ENCODE measurements at places on chromosomes 4 and X. TPM values are rescaled to one million over a fixed set of nuclear protein-coding genes. Genes with fewer than 3 reads are reported as not detected.

DNA sequence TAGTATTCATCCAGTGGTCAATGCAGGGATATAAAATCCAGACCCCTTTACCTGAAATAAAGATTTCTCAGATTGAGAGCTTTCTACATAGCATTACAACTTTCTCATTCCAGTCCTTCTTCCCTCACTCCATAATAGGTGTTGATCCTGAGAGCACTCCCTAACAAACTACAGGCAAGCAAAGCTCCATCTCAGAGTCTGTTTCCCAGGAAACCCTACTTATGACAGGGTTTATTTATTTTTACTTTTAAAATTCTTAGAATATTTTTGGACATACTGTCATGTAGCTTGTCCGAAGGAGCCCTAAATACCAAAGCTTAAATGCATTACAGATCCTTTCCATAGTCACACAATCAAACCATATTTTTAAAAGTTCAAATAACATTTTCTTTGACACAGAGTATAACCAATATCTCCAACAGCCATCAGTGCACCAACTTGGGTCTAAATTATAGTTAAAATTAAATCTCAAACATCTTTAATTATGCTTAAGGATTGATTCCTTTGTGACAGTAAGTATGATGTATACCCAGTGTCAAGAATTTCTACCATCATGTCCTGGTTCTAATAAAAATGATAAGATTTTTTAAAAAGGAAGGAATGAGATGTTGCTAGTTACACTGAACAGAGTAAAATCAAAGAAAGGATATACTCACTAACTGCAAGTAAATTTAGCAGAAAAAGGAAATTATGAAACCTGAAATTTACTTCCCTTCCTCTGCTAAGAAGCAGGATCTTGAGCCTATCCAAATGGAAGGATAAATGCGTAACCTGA lies 580.4 kb upstream of the ADGRL3 start:
- no peak for DNase-seq

GRCh38 chrX:40539214-40540142 lies 41.3 kb upstream of the ATP6AP2 start:
- peak; percentile 88 for DNase-seq

DNA sequence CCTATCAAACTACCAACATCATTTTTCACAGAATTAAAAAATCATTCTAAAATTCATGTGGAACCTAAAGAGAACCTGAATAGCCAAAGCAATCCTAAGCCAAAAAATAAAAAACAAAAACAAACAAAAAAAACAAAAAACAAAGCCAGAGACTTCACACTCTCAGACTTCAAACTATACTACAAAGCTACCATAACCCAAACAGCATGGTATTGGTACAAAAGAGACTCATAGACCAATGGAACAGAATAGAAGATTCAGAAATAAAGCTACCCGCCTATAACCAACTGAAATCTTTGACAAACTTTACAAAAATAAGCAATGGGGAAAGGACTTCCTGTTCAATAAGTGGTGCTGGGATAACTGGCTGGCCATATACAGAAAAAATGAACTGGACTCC lies 152.3 kb upstream of the SMIM31 start:
- DNase-seq, result no peak

GRCh38 chr4:141180991-141181761 lies 39.5 kb upstream of the ZNF330 start:
- DNase-seq, result no peak

GRCh38 chr4:5890063-5890727 lies 2.7 kb downstream of the CRMP1 start:
- DNase-seq, result no peak

- no peak for DNase-seq
Measured at GRCh38 chr4:38684271-38684670, 20.3 kb downstream of the KLF3 start.

DNA sequence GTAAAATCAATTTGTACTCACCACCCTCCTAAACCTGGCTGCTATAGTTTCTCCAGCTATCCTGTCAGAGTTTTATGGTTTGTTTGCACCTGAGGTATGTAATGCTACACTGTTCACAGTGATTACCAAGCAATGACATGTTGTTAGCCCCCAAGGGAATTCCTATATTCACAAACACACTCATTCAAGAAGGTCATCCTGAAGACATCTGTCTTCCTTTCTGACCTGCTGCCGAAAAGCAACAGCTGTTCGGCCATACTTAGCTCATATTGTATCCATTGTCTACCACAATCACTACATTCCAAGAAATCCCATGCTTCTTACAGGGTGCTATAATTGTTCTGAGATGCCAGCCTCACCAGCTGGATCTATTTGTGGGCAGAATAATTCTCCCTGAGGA lies 160.1 kb upstream of the GYPA start:
- DNase-seq, result no peak

DNA sequence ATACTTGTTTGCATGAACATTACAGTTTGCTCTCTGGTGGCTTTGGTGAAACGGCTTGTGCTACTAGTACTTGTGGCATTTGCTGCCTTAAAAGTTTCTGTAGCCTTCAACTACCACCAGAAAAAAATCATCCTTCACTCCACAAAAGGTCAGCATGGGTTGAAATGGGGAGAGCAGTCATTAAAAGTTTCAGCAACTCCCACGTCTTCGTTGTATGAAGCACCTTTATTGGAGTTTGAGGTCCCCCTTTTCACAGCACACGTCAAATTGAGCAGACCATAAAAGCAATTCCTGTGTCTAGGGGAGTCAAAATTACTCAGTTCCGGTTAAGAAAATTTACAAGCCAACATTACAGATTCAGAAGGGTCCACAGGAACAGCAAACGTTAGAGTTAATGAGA lies 23.0 kb upstream of the CCNA2 start:
- DNase-seq, result no peak

DNA sequence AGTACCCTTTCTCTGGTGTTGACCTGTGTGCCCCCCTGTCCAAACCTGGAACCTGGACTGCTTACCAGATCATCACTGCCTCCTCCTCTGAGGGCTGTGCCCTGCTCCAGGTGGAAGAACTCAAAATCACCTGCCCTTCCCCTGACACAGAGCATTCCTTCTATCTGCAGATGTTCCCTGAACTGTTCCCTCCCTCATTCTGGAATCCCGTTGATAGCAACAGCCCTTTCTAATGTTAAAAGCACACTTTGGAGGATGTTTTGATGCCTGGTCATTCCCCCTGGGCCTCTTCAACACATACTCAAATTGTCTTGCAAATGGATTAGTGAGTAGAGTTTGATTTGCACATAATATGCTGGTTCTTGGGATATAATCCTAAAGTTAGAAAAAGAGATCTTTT lies 225.8 kb downstream of the FGF13 start:
- no peak for DNase-seq

- no peak for DNase-seq
Measured at GRCh38 chr4:170853422-170854021, 763.8 kb upstream of the AADAT start.

DNA sequence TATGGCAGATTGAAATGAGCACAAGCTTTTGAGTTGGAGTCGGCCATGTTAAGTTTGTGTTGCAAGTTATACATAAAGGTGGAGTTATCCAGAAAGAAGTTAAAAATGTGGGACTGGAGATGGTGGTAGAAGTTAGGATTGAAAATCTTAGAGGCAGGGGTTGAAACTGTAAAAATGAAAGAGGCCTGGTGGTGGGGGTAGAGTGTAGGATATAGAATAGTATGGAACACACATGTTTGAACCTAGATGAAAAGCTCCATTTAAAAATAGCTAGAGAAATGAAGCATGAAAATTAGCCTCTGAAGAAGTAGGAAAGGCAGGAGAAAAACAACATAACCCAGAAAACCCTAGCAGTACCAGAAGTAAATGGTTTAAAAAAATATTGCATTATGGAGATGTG lies 131.8 kb upstream of the ENPEP start:
- DNase-seq, result no peak

DNA sequence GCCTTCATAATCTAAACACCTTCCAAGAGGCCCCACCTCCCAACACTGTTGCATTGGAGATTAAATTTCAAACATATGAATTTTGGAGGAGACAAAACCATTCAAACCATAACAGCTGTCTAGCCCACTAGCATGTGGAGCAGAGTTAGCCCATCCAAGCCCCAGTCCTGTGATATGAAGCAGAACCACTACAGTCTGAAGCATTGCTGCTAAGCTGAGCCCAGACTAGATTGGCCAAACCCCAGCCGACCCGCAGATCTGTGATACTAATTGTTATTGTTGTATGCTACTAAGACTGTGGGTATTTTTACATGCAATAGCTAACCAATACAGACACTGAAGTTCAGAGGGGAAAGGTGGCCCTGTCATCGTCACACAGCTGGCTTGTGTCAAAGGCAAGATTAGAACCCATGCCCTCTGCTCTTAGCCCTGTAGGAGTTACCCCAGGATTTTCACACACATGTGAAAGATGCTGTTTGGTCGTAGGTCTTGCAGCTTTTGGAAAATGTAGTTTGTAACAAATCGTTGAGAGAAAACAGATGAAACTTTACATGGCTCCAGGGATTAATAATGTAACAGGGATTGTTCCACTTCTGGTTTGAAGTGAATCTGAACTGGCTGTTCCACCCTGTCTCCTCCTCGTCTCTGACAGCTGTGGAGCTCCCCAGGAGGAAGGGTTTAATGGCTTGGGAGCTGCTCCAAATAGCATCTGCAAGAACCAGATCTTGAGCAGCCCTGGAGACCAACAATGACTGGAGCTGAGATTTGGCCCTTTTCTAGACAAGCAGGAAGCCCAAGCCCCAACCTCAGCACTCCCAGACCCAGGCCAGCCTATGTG lies 517.5 kb downstream of the MID1IP1 start:
- no peak for DNase-seq

DNA sequence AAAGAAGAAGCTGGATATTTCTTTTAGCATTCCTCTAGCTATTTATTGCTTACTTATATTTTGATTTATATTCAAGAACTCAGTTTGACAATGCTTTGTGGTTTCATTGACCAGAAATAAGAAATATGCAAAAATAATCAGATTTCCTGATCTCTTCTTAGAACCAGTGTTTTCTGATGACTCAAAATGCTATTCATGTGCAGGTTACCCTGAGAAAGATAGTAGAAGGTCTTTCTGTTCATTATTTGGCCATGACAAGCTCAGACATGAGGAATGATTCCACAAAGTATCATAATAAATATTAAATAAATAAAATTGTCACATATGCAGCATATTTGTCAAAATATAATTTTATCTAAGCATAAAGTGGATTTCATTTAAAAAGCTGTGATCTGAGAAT lies 24.1 kb downstream of the ADH7 start:
- no peak for DNase-seq

GRCh38 chrX:100829730-100830129 lies 9.5 kb downstream of the CSTF2 start:
- DNase-seq, result no peak

- DNase-seq, result no peak
Measured at GRCh38 chrX:21645886-21646285, 12.2 kb downstream of the KLHL34 start.

DNA sequence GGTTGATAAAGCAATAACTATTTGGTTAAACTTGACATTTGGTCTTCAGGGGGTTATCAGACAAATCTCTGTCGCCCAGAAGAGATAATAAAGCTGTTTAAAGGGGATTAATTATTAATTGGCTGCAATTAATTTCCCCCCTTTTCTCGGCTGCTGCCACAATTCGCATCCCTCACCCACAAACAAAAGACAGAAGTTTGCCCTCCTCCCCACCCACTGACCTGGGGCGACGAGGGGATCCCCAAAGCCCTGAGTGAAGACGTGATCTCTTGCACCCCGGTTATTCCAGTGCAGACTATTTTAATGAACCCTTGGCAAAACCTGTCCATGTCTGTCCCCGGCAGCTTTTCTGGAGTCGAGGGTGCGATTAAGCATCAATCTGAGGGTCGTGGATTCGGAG lies 55.7 kb upstream of the TMEM33 start:
- DNase-seq, result no peak

GRCh38 chrX:118675966-118676349 lies 51.4 kb upstream of the IL13RA1 start:
- DNase-seq, result no peak

- DNase-seq, result no peak
Measured at GRCh38 chr4:88957570-88957969, 99.4 kb downstream of the FAM13A start.

- DNase-seq, result no peak
Measured at GRCh38 chr4:106038908-106039307, 143.6 kb downstream of the NPNT start.

DNA sequence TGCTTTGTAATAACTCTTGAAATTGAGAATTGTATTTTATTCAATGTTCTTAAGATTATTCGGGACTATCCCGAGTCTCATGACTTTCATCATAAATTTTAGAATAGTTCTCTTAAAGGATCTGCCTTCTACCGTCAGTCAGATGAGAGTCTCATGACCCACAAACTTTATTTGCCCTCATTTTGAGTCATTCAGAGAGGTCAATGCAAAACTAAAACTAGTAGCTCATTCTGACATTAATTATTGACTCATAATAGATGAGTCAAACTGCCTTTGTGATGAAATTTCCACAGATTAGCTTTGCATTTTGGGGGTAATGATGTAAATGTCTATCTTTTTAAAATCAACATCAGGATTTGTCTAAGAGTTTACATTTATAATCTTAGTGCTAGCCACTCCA lies 1527.3 kb downstream of the TECRL start:
- no peak for DNase-seq

- DNase-seq, result no peak
Measured at GRCh38 chrX:101347859-101348451, 587 bp downstream of the TIMM8A start.

DNA sequence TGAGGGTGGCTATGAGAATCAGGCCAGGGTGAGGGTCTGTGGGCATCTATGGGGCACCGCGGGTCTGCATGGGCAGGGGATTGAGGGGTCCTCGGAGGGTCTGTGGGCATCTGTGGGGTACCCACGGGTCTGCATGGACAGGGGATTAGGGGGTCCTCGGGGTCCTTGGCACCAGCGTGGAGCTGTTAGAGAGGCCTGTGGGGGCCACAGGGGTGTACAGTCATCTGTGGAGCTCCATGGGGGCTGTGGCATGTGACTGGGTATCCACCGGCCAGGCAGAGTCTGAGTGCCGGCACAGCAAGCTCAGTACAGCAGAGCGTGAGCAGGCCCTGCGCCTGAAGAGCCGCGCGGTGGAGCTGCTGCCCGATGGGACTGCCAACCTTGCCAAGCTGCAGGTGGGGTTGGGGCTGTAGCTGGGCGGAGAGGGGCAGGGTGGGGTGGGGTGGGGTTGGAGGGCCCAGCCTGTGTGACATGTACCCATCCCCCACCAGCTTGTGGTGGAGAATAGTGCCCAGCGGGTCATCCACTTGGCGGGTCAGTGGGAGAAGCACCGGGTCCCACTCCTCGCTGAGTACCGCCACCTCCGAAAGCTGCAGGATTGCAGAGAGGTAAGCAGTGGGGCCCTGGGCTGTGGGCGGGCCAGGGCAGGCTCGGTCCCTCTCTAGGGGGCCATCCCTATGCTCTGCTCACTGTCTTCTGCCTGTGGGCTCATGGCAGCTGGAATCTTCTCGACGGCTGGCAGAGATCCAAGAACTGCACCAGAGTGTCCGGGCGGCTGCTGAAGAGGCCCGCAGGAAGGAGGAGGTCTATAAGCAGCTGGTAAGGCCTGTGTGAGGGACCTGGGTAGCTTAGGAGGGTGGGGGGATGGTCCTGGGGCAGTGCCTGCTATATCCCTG lies 12.9 kb downstream of the CCDC22 start:
- no peak for DNase-seq

IBSP gene
- not detected for total RNA-seq

CENPU gene
- 0.83 TPM for total RNA-seq

SLC39A8 gene
- total RNA-seq, result 13.4 TPM

SHROOM4 gene
- total RNA-seq, result 11.5 TPM

LONRF3 gene
- 5.7 TPM for total RNA-seq

GUCY1B1 gene
- 26.8 TPM for total RNA-seq

TRAM1L1 gene
- total RNA-seq, result 2.5 TPM

SRPK3 gene
- 5.4 TPM for total RNA-seq

PFKFB1 gene
- 0.14 TPM for total RNA-seq
